ENCODE measurements at places on chromosomes 12 and 14.

DNA sequence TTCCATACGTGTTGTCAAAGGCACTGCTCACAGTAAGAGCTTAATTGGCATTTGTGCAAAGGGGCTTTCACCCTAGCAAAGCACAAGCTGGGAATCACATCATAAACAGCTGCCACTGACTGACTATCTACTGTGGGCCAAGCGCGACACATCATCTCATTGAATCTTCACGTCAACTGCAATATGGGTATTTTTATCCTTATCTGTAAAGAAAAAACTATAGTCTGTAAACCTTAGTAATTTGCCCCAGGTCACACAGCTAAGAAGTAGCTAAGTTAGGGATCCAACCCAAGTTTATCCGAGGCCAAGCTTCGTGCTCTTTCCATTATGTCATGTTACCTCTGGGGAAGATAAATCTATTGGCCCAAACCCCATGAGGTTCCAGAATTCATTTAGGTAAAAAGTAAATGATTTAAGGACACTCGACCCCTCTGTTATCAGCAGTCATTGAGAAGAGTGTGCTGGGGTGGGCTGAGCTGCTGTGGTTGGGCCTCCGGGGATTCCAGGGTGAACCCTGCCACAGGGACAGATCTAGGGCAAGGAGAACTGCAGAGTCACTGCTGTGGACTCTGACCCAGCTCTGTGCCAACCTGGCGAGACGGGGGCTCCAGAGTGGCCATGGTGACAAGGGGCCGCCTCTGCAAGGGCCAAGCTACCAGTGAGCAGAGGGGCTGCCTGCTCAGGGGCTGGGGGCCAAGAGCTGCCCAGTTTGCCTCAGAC is 27.6 kb downstream of the NCKAP5L start:
- DNase-seq = no peak

GRCh38 chr14:54554401-54554800 is 12.5 kb upstream of the SAMD4A start:
- no peak for DNase-seq

DNA sequence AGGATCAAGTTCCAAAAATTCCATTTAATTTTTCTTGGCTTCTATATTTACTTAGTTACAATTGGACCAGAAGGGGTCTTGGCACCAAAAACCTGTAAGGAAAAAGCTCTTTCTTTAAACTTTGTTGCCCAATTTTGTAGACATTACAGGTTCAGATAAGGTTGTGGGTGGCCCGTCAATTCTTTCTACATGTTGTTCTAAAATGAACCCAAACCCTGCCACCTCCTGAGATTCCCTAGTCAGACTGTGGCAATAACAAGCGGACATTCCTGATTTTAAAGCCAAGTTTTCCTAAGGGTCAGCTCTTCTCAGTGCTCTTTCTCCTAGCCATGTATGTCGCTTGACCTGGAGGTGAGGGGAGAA is 45.0 kb upstream of the GSG1 start:
- no peak for DNase-seq

DNA sequence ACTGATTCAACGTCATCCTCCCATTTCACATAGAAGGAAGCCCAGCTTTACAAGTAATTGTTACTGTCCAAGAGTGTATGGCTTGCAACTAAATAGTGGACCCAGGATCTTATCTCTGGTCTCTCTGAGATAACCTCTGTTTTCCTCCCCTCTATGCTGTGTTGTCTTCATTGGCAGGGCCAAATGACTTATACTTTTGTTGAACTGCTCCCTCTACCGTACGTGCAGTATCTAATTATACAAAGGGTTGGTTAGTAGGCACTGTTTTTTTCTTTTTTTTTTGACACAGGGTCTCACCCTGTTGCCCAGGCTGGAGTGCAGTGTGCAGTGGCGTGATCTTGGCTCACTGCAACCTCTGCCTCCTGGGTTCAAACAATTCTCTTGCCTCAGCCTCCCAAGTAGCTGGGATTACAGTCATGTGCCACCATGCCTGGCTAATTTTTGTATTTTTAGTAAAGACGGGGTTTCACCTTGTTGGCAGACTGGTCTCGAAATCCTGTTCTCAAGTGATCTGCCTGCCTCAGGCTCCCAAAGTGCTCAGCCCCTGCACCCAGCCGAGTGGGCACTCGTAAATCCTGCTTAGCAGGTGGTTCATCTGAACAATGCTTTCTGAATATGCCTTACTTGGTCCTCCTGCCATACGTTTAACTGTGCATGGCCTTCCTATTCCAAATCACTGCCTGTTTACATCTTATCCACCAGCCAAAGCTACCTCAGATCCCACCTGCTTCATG is 162.1 kb downstream of the ADCK1 start:
- DNase-seq = no peak

- no peak for DNase-seq
These were observed 25.6 kb upstream of the KRAS start for GRCh38 chr12:25276199-25276937.

- DNase-seq = no peak
These were observed 381.3 kb downstream of the TMTC2 start for GRCh38 chr12:83067981-83068380.

- no peak for DNase-seq
These were observed 225.2 kb downstream of the FUT8 start for GRCh38 chr14:65637780-65638179.

- no peak for DNase-seq
These were observed 137.1 kb downstream of the HMGA2 start for GRCh38 chr12:65961190-65962035.

DNA sequence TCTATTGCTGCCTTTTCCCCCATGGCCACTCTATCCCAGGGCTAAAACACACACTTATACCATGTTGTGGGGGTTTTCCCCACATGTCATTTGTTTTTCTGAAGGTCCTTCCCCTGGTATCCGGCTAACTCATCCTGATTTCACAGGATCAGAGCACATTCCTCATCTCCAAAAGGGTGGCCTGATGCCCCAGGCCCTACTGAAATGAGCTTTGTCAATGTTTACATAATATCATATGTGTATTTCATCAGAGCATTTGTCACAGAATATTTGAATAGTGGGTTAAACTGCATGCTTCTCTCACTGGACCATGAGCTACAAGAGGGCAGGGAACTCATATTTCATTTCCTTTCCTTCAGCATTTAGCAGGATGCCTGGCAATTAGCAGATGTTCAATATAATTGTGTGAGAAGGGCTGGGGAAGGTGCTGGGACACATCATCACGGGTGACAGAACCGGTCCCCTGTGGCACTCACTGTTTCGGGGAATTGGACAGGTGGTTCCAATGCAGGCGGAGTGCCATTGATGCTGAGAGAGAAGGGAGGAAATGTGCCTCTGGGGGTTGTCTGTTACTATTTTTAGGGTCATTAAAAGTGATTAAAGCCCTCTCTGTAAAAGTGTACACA is 26.8 kb downstream of the EMP1 start:
- no peak for DNase-seq

GRCh38 chr14:52307376-52307775 is 6.7 kb upstream of the PTGER2 start:
- no peak for DNase-seq

GRCh38 chr12:110721570-110721969 is 21.1 kb downstream of the PPP1CC start:
- peak; percentile 74 for DNase-seq

DNA sequence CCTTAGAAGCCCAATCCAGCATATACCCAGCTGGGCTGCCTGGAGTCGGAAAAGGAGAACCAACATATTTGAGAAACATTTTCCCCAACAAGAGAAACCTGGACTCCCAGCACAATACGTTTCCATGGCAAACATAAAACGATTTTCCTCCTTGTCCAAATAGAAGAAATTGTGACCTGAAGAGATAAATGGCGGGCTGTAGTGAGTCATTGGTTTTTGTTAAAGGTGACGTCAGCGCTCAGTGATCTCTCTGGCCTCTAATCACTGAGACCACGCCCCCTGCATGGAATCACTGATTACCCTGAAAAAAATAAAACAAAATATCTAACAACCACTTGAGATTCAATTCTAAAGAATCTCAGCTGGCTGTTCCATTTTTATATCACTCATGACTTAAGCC is 6.0 kb downstream of the CCDC60 start:
- no peak for DNase-seq

- DNase-seq = no peak
These were observed 210.9 kb downstream of the MED13L start for GRCh38 chr12:116066381-116067230.

GRCh38 chr12:126337556-126338441 is 1272.6 kb downstream of the AACS start:
- no peak for DNase-seq

DNA sequence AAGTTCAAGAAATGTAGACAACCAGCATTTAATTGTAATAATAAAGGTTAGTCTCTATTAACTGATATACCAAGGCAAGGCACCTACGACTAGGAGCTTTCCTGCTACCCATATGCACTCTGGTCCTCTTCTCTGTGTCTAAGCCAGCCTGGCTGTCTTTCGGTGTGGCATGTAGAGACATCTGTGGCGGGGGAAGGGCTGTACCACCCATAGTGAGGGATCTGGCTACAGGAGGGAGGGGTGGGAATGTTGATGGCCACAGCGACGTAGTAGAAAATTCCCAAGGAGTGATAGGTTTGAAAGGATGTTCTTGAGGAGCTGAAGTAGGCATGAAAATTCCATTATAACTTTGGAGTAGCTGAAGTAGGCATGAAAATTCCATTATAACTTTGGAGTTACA is 344.2 kb downstream of the ATP23 start:
- DNase-seq = no peak

- DNase-seq = no peak
These were observed 88.7 kb downstream of the TRAFD1 start for GRCh38 chr12:112214064-112214463.

- DNase-seq = no peak
These were observed 121.9 kb upstream of the SLC35F4 start for GRCh38 chr14:57987596-57988300.

DNA sequence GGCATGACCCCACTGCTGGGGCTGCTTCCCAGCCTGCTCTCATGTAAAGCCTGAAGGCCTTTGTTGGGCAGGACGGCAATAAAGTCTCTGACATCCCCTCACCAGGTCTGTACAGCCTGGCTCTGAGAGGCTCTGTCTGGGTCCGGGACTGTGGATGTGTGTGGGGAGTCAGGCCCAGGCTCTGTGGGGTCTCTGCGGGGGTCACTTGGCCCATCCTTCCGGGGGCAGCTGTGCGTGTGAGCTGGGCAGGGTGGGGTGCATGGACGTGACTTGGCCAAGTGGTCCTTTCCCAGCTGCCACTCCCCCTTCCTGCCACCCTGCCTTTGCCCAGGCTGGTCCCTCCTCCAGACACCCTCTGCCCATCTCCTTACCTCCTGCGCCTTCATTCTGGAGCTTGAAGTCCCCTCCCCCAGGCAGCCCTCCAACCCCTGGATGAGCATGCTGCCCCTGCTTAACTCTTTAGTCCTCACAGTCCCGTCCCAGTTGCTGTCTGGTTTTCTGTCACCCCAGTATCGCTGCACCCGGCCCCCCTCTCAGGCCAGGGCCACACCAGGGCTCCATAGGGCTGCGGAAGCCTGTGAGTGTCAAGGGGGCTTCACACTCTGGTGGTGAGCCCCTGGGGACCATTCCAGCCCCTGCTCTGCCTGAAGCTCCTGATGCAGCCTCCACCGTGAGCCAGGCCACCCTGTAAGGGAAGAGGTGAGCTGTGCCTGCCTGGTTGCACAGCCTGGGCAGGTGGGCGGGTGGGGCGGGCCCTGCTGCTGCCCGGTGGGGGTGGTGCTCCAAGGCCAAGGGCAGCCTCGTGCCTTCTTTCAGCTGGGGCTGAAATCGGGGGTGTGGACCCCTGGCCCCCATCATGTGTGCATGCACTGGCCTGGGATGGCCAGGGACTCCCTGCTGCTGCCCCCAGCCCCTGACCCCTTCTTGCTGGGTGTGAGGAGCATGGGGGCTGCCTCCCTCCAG is 25.5 kb upstream of the KIF26A start:
- DNase-seq = no peak

- DNase-seq = peak; percentile 36
These were observed 383.3 kb downstream of the C12orf75 start for GRCh38 chr12:105713606-105714305.

GRCh38 chr12:131752451-131752850 is 41.6 kb downstream of the SFSWAP start:
- no peak for DNase-seq

DNA sequence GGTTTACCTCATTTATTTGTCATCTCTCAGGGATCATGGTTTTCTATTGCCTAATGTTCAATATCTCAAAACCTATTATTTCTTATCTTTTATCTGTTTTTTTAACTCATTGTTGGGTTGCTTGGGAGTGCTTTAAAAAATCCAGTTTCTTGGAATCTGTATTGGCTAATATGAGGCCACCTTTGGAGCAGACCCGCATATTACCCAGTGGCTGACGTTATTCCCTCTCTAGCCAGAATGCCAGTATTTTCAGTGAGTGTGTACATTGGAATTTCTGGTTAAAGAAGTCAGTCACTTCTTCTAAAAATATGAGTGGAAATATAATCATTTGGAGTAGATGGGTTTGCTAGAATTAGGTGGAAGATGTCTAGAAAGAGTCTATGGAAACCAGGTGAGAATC is 38.3 kb downstream of the PRMT8 start:
- no peak for DNase-seq

GRCh38 chr14:84351646-84352045 is 1178.3 kb upstream of the FLRT2 start:
- DNase-seq = no peak

DNA sequence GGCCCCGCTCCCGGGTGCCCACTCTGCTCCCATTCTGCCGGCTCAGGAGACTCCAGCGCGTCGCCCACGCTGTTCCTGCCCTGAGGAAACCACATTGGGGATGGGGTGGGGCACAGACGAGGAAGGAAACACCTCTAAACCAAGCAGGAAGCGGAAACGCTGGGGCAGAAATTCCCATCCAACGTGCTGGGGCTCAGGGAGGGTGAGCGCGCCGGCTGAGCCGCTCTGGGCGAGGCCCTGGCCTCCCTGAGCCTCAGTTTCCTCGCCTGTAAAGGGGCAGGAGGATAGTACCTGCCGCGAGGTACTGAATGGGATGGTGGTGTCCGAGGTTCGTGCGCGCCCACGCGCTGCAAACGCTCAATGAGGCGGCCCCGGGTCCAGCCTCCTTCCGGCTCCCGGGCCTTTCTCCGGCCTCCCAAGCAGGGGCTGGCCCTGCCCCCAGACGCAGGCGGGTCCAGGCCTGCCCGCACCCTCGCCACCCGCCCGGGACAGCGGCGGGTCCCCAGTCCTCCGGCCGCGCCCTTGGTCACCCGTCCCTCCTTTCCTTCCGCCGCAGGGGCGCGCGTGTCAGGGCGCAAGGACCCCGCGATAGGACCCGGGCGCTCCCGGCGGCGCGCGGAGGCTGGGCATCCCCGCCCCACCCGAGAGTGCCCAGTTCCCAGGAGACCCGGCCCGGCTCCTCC is 673 bp downstream of the BEGAIN start:
- DNase-seq = peak; percentile 11

DNA sequence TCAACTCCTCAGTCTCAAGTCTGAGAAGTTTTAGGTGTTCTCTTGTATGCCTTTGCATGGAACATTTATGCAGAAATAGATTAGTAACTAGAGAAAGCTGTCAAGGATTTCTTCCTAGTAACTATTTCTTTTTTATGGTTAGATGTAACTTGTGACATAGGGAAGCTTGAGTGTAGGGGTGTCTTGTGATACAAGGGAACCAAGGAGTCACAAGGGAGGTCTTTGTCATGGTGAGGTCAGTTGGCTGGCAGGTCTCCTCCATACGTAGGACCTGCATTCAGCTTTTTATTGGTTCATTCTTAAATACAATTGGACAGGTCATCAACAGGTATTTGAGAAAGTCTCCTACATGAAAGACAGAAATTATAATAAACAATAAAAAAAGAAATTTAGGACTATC is 394.0 kb upstream of the CCDC196 start:
- no peak for DNase-seq

- DNase-seq = no peak
These were observed 1987.2 kb upstream of the SEL1L start for GRCh38 chr14:83520837-83521236.

GRCh38 chr14:50828721-50829488 is 2.1 kb downstream of the NIN start:
- DNase-seq = no peak
